Neural progenitor cell (in vitro differentiated cells): ENCODE measurements at places on chromosomes 1 and 21.

DNA sequence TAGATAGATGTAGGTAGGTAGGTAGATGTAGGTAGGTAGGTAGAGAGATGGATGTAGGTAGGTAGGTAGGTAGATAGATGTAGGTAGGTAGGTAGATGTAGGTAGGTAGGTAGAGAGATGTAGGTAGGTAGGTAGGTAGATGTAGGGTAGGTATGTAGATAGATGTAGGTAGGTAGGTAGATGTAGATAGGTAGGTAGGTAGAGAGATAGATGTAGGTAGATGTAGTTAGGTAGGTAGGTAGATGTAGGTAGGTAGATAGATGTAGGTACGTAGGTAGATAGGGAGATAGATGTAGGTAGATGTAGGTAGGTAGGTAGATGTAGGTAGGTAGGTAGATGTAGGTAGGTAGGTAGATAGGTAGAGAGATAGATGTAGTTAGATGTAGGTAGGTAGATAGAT, 62.3 kb upstream of the MORC3 start:
- no peak for DNase-seq

DNA sequence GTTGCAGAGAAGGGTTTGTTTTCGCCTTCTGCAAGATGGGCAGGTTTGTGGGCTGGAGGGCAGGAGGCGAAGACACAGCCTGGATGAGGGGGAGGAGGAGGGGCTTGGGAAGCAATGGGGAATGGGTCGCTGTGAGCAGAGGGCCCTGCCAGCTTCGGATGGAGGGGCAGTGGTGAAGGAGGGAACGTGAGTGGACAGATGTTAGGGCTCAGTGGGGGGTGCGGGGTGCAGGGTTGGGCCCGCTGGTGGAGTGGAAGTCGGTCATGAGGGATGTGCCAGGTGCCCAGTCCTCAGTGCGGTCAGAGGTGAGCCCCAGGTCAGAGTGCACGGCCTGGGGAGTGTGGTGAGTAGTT, 55.5 kb upstream of the ABCG1 start:
- DNase-seq, result no peak

DNA sequence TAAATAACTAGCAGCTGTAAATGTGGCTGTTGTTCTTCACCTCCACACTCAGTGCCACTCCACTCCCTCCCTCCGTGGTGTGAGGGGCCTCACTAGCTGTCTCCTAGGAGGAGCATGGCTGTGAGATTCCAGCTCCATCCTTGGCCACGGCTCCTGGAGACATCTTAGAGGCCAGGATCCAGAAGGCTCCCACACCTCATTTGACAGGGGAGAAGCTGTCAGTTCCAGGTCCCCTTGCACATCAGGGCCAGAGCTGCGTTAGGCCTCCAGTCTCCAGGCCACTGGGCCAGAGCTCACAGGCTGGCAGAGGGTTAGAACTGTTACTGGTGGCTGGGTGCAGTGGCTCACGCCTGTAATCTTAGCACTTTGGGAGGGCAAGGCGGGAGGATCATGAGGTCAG, 15.0 kb downstream of the PCSK9 start:
- DNase-seq, result no peak

DNA sequence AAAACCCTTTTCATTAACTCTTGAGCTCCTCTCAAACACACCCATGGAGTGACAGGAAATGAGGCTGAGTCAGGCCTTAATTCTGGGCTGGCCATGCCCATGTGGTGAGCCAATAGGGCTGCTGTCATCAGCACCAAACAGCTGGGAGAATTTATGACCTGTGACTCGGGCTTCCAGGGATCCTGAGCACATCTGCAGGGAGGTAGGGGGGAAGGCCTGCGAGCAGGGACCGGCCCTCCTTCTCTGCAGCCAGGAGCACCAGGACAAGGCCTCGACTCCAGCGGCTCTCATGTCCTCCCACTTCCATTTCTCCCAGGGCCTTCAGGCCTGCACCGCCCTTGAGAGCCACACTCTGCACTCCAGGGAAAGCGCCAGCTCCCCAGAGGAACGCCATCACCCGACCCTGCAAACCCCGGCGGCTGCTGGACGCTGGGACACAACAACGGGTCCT, 14.6 kb downstream of the RIPK4 start:
- no peak for DNase-seq

DNA sequence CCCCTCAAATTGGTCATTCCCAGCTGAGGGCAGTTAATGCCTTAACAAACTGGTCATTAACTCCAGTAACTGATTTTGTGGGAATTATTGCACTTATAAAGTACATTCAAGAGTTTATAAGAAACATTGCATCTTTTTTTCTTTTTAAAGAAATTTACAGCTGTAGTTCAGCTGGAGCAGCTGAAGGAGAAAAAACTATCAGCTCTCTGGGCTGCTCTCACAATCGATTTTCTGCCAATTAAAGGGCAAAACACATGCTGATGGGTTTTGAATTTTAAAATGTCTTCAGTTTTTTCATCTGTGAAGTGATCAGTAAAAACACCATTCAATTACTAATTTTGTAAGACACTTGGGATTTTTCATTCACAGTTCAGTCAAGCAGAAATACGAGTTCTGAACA, 74.7 kb downstream of the KIFAP3 start:
- DNase-seq, result no peak

DNA sequence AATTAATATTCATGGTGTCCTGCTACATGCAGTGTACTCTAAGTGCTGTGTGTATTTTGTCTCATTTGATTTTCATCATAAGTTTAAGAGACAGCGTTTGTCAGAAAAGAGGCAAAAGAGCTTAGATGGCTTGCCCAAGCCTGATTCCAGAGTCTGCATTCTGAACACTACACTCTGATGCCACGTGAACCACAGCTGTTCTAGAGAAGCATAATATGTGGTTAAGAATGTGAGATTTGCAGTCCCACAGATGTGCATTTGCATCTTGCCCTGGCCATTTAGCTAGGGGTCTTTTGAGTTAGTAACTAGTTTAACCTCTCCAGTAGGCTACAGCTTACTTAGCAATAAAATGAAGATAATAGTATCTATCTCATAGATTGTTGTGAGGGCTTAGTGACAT, 9.2 kb upstream of the GADD45A start:
- no peak for DNase-seq

DNA sequence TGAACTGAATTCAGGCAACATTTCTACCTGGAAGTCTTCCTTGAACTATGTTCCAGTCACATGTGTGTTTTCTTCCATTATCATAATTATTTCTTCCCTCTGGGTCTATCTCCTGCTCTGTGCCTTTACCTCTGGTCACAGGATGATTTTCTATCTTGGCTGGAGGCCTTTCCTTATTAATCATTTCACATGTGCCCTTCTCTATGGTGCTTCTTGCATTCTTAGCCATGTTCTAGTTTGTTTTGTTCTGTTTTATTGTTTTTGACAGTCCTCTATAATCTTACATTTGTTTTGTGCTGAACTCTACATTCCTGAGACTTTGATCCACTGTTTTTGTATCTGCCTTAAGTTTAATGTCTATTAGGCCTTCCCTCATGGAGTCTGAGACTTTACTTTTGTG, 51.0 kb downstream of the SGIP1 start:
- no peak for DNase-seq

DNA sequence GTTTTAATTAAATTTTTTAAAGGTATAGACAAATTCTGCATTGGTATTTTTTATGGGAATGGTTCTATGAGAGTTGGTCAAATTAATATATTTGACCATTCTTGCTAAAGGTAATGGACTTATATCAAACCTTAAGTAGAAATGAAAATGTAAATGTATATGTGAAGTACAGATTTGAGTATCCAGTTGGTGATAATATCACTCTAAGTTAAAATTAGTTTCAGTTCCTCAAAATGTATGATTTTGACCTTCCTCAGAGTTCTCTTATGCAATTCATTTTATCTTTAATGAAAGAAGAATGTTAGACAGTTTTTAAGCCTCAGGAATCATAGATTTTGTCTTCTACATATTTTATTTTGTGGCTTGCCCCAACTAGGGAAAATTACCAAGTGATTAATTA, 1291.5 kb upstream of the B3GALT2 start:
- DNase-seq, result no peak

GRCh38 chr21:45234127-45234526, 53.6 kb downstream of the POFUT2 start:
- no peak for DNase-seq

- no peak for DNase-seq
Observed at GRCh38 chr1:174058624-174059023, 36.5 kb upstream of the RC3H1 start.

DNA sequence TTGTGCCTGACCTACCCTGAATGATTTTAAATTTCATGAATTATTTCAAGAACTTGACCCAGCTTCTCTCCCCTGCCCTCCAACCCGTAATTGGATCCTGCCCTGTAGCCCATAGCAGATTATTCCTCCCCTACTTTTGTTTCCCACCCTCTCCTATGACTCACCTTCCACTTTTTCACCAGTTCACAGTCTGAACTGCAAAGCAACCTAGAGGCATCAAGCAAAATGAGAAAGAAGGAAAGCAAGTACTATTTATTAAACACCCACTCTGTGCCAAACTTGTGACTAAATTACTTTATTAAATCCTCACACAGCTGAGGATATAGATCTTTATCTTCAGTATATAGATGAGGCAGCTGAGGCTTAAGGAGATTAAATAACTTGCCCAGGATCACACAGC, 20.7 kb upstream of the IKBKE start:
- no peak for DNase-seq

GRCh38 chr1:213864091-213864490, 123.7 kb upstream of the PROX1 start:
- DNase-seq, result no peak

DNA sequence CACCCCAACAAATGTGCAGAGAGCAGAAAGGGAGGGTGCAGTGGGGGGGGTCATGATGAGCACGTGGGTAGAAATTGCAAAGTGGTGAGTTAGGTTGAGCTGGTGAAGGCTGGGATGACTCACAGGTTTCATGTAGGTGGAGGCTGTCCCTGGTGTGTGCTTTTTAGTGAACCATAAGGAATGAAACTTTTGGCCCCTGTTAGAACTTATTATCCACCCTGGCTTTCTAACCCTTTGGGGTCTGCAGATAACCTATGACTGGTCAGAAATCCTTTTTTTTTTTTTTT, 46.9 kb downstream of the DOP1B start:
- DNase-seq, result no peak

GRCh38 chr1:91548376-91549040, 47.9 kb downstream of the CDC7 start:
- no peak for DNase-seq

DNA sequence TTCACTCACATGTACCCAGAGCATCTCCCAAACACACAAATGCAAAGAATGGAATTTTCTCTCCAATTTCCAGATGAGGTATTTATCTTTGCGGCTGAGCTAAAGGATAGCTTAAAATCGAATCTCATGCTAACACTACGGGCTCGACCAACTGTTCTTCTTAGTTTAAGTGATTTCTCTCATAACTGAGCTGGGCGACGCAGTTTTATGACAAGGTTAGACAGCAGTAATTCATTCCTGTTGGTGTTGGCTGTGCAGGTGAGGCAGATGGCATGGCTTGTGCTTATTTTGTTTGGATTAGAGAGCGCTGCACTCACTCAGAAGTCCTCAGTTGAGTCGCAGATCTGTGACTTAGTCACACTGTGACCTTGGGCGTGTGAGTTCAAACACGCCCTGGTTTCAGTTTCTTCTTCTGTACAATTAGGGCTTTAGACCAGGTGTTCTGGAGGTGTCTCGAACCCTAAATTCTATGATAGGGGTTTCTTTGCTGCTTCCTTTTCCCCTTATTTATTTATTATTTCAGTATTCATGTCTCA, 41.5 kb upstream of the MRPS6 start:
- no peak for DNase-seq

DNA sequence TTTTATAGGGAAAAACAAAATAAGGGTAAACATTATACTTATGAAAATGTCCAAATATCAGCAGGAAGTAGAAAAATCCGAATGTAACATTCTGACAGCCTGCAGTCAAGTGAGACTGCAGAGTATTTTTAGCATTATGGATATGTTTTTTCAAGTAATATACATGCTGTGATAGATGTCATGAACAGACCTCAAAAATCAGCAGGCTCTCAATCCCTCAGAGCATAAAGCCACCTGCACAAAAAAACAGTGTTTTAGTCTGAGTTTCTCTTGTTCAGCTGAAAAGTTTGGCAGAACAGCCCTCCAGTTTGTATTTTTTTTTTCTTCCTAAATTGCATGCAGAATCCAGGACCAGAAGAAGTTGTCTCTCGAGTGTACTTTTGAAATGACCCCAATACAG, 219.1 kb upstream of the FMN2 start:
- no peak for DNase-seq

- DNase-seq, result no peak
Observed at GRCh38 chr1:231571904-231572303, 43.4 kb downstream of the TSNAX start.

GRCh38 chr1:4851385-4852065, 197.1 kb downstream of the AJAP1 start:
- no peak for DNase-seq

DNA sequence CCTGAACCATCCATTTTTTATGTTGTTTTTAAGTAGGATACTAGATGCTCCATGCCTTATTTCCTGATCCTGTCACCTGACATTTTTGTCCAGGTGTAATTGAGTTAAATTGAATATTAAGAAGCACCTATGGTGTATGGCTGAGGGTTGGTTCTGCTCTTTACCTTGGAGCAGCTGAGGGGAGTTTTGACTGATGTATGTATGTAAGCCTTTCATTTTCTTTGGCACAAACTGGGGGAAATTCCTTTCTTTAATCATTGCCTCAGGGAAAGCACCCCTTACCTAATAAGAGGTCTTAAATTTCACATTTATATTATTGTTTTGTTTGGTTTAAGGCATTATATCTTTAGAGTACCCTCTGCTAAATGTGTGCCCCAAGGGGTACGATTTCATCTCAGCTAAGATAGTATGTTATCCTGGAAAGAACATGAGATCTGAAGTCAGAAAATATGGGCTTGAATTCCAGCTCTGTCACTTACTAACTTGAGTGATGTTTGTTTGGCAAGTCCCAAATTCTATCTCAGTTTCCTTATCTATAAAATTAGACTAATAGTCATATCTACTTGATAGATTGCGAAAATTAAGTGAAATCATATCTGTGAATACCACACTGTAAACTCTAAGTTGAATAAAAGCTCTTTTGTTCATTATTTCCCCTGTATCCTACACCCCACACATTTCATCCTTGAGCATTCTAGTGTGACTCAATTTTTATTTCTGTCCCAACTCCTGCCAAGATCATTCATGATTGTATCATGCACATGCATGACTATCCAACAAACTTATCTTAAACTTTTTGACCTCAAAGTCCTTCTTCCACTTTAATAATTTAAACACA, 57.7 kb upstream of the NUF2 start:
- DNase-seq, result no peak

DNA sequence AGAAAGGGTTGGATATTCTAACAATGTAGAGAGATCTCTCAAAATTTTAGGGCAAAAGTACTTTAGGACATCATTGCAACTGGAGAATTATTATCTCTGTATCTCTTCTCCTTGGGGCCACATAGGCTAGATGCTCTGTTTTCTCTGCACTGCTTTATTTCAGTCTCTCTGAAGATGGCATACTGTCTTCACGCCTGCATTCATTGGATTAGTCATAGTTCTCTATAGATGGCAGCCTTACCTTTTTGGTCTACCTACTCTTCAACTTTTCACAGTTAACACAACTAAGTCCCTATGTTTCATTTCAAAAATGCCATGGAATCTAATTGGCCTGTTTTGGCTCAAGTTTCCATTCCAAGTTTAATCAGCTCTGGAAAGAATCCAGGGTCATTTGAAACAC, 1623.3 kb upstream of the B3GALT2 start:
- no peak for DNase-seq
